Activated CD4-positive, alpha-beta T cell treated with anti-CD3 and anti-CD28 coated beads, Interleukin-2, amount 50 U/mL, for 48 hours (primary cell): ENCODE measurements at places on chromosomes 2 and 18.

DNA sequence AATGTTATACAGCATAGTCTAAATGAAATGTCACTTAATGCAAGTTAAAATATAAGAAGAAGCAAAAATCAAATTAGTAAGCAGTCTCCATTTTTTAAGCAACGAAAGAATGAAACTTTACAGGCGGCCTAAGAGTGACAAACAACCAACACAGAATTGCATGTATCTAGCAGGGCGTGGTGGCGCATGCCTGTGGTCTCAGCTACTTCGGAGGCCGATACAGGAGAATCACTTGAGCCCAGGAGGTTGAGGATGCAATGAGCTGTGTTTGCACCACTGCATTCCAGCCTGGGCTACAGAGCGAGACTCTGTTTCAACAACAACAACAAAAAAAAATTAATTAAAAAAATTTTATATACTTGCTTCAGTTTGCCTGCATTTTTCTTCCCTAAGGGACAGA lies 16.6 kb downstream of the RBMS1 start:
- no peak for DNase-seq

GRCh38 chr18:3878401-3878800 lies 428.4 kb downstream of the TGIF1 start:
- DNase-seq = no peak

- no peak for DNase-seq
Measured at GRCh38 chr2:1771626-1772280, 27.4 kb upstream of the PXDN start.

- no peak for DNase-seq
Measured at GRCh38 chr18:54004828-54005227, 219.6 kb downstream of the MBD2 start.

DNA sequence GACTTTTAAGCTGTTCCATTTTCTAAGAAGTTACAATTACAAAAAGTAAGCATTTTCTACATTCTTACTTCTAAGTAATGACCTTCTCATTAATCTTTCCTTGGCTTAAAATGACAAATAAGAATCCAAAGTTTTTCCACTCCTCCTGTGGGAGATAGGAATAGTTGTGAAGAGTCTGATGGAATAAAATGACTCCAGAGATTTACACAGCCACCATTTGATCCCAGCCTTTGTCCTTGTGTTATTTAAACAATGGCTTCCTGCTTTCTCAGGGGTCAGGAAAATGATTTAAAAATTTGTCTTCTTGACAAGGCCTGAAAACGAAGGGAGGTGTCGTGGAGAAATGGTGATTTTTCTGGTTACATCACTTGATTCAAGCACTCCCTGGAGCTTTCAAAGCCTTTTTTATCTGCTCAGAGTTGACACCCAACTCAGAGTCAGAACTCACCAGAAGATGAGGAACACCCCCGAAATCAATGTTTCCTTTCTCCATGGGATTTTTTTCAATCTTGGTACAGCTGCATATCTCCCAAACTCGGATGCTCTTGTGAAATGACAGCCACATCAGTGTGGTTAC lies 106.5 kb downstream of the GALNT3 start:
- no peak for DNase-seq

DNA sequence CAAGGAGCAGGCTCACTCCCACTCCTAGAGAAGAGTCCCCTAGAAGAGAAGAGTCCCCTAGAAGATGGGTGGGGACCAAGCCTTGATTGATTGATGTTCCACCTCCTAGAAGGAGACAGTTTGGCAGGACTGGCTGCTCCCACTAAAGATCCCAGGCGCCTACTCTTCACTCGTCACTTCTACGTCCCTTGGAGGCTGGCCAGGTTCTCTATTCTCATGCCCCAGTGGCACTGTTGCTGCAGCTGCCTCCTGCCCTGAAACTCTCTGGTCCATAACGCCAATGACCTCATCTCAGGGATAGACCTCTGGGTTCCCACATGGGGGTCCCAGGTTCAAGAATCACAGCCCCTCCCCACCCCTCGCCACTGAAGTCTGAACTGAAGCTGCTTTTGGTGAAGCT lies 2.5 kb upstream of the SP140L start:
- no peak for DNase-seq

- no peak for DNase-seq
Measured at GRCh38 chr2:129775952-129776653, 203.4 kb upstream of the RAB6C start.

DNA sequence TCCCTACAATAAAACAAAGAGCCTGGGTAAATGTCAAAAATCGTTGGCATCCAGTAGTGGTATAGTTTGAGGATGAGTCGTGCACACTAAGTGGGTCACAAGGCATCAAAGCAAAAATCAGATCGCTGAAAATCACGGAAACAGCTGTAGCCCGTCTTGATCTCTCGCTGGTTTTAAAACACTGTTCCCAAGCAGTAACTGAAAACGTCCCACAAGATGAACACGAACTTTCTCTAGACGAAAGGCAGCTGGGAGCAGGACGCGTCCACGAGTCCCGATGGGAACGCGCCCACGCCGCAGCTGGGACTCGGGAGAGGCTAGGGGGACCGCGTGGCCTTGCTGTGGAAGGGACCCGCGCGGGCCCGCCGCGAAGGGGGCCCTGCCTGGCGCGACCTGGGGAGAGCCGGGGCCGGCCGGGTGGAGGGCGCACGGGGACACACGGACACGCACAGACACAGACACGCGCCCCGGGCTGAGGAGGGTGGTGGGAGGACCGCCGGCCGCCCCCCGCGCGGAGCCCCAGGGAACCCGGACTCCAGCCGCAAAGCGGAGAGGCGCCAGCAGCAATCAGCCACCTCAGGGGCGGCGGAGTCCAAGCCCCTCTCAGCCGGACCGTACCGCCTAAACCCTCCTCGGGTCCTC lies 651 bp downstream of the STK17B start:
- DNase-seq = no peak

DNA sequence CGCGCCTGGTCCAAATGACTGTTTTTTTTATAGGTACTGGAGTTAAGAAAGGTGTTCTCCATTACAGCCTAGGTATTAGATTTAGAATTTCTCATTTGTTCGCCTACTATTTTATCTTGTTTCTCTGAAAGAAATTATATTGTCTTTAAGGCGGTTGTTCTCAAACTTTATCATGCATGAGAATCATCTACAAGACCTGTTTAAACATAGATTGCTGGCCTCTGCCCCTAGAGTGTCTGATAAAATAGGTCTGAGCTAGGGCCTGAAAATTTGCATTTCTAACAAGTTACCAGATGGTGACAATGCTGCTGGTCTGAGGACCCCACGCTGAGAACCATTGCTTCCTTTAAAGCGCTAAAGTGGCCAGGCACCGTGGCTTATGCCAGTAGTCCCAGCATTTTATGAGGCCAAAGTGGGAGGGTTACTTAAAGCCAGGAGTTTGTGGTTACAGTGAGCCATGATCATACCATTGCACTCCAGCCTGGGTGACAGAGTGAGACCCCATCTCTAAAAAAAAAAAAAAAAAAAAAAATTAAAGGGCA lies 34.0 kb upstream of the RNF138 start:
- no peak for DNase-seq

GRCh38 chr2:86498468-86499260 lies 57.5 kb downstream of the KDM3A start:
- no peak for DNase-seq

GRCh38 chr2:64019975-64020528 lies 824 bp upstream of the VPS54 start:
- no peak for DNase-seq

GRCh38 chr18:80157708-80158343 lies 48.8 kb downstream of the ADNP2 start:
- peak; percentile 89 for DNase-seq

- no peak for DNase-seq
Measured at GRCh38 chr18:53943326-53943860, 281.1 kb downstream of the MBD2 start.

DNA sequence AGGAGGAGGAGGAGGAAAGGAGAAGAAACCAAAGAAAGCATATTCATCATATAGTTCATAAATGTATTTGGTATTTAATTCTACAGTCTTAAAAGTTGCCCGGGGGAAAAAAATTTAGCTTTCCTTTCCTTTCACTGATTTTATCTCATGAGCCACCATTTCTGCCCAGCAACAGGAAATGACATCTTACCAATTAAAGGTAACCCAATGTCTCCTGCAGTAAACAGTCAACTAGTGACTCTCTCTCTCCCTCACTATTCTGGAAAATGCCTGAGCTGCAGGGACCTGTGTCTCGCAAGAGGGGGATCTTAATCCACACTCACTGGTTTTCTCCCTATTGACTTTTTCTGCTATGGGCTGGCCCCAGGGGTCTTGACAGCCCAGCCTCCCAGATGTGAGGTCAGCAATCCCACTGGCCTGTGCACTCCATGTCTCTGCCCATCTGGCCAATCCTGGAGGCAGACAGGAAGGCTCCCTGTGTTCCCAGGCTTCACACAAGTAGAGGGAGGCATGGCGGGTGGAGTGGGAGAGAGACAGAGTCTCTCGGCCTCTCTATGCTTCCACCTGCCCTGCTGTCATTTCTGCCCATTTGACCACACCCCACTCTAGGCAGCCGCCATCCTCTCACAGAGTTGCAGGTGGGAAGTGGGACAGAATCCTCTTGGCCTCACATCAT lies 85.4 kb upstream of the CABLES1 start:
- no peak for DNase-seq

GRCh38 chr18:10139783-10140410 lies 226.1 kb downstream of the VAPA start:
- DNase-seq = no peak

DNA sequence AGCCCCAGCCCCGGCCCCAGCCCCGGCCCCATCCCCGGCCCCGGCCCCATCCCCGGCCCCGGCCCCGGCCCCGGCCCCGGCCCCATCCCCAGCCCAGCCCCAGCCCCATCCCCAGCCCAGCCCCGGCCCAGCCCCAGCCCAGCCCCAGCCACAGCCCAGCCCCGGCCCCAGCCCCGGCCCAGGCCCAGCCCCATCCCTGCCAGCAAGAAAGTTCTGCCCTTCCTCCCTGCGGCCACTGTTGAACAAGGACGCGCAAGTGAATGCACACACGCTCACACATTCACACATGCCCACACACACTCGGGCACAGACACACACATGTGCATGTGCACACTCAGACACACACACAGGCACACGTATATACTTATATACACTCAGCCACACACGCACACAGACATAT lies 287.0 kb downstream of the NDUFA10 start:
- DNase-seq = no peak

DNA sequence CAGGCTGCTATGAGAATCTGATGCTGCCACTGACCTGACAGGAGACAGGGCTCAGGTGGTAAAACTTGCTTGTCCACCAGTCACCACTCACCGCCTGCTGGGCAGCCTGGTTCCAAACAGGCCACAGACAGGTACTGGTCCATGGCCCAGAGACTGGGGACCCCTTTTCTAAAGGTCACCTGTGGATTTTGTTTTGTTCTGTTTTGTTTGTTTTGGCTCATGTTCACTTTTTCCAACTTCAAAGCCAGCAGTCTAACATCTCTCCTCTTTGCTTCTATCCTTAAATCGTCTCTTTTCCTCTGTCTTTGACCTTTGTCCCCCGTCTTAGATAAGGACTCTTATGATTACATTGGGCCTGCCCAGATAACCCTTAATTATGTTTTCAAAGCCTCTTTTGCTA lies 3.3 kb upstream of the CERKL start:
- DNase-seq = no peak
